ENCODE measurements at places on chromosomes 6 and 20.

- no peak for DNase-seq
Observed at GRCh38 chr6:151747896-151748295, 59.6 kb upstream of the ESR1 start.

- DNase-seq, result no peak
Observed at GRCh38 chr6:5150551-5151075, 65.5 kb downstream of the PPP1R3G start.

GRCh38 chr6:17064975-17065374 is 36.9 kb upstream of the STMND1 start:
- no peak for DNase-seq

GRCh38 chr20:63281742-63282665 is 9.4 kb downstream of the ARFGAP1 start:
- DNase-seq, result no peak

- no peak for DNase-seq
Observed at GRCh38 chr6:34525431-34526175, 30.5 kb downstream of the SPDEF start.

- DNase-seq, result no peak
Observed at GRCh38 chr6:35236223-35236622, 22.5 kb downstream of the SCUBE3 start.

GRCh38 chr6:52284131-52284459 is 447 bp downstream of the MCM3 start:
- no peak for DNase-seq

DNA sequence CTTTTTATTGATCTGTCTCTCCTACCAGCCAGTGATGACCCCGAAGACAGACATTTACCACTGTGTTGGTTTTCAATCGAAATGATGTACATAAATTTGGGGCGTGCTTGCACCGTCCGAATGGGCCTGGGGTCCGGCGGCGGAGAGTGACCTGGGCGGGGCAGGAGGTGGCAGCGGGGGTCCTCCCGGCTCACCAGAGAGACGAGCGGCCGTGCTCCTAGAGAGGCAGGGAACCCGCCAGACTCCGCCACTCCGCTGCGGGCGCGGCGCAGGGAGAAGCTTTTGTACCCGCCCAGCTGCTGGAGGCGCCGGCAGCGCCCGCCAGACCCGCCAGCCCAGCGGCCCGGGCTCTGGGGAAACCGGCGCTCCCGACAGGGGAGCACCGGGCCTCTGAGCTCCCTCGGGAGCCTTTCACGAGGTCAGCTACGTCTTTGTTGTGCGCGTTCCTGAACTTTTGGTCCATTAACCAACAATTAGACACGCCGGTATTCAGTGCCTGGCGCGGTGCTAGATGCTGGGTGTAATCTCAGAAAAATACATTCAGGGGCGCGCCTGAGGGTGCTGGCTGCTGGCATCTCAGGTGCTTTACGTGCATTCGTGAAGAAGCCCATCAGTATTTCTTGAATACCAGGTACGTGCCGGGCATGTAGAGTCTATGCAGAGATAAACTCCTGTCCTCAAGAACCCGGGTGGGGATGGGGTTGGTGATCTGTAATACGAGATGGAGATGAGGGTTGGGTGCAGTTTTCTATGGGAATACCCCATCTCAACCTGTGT is at the start of gene PGBD1:
TSS of gene PGBD1 (plus strand) at position 285 of the 777 bp plus-strand sequence. CDS start 2,242 bp downstream, outside the sequence.
- DNase-seq, result peak; percentile 38

DNA sequence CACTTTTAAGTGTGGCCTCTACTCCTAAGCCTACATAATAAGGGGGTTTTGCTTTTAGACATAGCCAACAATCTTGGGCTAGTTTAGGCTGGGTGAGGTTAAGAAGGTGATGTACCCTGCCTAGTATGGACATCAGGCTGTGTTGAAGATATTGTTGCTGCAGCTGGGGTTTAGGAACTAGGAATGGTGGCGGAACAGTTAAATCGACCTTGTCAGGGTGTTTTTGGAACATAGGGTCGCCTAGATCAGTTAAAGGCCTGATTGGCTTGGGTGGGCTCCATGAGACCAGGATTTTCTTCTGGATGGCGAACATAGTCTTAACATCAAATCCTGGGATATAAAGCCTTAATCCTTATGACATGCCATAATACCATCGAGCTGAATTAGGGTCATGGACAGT is 156.1 kb downstream of the TRIM27 start:
- no peak for DNase-seq

- no peak for DNase-seq
Observed at GRCh38 chr6:1590580-1590979, 19.1 kb upstream of the FOXC1 start.

DNA sequence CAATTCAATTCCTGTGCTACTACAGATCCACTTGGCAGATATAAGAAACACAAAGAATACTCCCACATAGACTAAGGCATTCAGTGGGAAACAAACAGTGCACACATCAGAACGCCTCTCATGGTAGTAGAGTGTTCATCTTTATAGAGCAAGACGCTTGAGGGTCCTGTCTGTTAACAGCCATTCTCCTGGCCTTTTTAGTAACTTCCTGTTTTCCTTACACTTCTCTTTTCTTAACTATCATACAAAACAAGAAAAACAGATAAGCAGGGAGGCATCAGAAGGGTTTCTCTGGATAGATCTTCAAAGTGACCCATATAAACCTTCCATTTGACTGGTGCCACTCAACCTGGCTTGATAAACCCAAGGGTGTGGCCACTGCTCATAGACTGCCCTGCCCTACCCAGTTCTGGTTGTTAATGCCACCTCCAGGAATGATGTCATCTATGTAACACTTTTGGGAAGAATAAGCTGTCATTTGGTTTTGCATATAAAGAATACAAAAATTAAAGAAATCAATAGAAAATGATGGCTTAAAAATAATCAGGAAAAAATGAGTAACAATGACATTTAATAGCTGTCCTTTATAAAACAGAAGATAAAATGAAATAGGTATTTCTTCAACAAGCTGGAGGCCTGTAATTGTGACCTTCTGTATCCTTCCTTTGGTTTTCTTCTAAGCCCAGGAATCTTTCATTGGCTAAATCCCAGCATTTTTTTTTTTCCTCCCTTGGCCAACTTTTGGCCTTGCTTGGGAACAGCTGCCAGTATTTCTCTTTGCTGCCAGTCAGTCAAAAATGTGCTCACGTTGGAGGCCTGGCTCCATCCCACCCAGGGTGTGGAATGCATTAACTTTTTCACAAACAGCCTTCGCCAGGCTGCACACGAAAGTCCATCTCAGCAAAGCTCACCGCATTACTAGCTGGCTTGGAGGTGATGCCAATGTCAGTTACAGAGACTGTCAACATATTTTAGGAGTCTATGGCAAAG is 103.5 kb downstream of the GJA10 start:
- no peak for DNase-seq

- no peak for DNase-seq
Observed at GRCh38 chr6:129105035-129105434, 222.1 kb downstream of the LAMA2 start.

DNA sequence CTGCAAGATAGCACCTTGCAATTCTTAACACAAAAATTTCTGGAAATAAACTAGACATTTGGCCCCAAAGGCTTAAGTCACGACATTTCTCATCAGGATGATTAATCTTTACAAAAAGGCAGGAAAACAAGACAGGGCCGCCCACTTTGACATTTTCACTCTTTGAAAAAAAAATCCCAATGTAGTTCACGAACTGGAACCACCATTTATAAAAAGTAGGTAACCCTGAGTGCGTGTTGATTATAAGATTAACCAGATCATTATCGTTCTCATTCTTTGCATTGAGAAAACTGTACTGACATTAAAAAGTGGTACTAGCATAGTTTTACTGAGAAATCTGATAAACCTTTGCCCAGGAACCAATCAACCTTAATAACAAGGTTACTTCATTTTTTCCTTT is 108.8 kb downstream of the HUS1B start:
- DNase-seq, result no peak

DNA sequence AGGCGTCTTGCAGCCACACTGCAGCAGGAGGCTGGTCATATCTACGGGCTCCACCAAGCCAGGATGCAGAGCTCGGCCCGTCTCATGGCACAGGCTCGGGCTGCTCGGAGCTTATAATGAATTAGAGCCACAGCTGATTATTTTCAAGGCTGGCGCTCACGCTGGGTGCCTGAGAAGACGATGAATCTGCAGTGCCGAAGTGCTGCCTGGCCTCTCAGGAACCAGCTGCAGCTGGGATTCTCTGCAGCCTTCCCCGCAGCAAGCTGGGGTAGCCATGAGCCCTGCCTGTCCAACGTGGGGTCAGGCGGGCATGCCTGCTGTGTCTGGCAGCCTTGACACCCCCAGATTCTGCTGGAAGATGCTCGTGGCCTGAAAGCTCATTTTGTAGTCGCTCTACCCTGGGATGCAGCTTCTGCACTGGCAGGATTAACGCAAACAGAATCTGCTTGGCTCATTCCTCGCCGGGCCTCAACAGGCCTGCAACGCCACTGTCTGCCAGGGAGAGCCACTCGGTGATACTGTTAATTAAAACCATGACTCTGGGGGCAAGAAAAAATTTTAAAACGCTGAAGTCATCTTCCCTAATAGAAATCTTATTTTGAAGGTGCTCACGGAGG is 104.3 kb downstream of the CDH26 start:
- DNase-seq, result peak; percentile 27

- no peak for DNase-seq
Observed at GRCh38 chr6:151310852-151311767, 71.3 kb downstream of the AKAP12 start.

GRCh38 chr6:158819213-158819976 is at the start of gene EZR:
Gene EZR, minus strand, starts transcription at chr6:158819368. Its CDS starts 1,275 bp downstream, at chr6:158818093.
- DNase-seq, result no peak

- no peak for DNase-seq
Observed at GRCh38 chr20:33751775-33752174, 20.0 kb downstream of the ZNF341 start.

DNA sequence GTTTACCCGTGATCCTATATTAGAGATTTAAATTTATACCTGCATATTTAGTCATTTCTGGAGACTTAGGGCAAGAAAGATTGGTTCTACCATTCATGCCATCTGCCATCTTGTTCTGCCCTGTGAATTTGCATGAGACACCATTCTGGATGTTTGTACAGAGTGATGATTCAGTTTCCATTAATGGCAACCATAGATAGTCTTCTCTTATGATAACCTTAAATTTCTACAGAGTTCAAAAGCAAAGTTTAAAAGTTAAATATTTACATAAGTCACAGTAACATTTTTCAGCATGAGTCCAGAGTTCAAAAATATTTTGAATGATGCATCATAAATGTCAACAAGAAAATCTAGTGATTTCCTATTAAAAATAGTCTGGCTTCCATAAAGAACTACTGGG is 23.2 kb downstream of the PLCB1 start:
- no peak for DNase-seq
